ENCODE measurements at places on chromosomes 4 and X.

DNA sequence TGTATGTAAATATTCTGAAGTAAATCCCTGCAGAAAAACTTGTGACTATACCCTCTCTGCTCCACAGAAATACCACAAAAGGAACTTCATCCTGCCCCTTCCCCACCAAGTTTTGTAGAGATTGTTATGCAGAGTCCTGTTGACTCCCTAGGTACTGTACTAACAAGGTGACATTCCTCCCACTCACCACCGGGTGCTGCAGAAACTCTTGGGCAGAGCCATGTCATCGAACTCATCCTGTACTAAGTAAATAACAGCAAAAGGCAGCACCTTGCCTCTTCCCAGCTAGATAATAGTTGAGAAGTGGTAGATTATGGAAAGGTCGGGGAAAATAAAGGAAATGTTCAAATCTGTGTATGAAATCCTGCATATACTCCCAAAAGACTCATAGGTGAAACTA, 233.3 kb downstream of the STPG2 start:
- peak; percentile 25 for DNase-seq

GRCh38 chr4:24956763-24957162, 43.9 kb upstream of the CCDC149 start:
- DNase-seq = no peak

GRCh38 chr4:16939178-16939577, 40.7 kb upstream of the LDB2 start:
- DNase-seq = no peak

DNA sequence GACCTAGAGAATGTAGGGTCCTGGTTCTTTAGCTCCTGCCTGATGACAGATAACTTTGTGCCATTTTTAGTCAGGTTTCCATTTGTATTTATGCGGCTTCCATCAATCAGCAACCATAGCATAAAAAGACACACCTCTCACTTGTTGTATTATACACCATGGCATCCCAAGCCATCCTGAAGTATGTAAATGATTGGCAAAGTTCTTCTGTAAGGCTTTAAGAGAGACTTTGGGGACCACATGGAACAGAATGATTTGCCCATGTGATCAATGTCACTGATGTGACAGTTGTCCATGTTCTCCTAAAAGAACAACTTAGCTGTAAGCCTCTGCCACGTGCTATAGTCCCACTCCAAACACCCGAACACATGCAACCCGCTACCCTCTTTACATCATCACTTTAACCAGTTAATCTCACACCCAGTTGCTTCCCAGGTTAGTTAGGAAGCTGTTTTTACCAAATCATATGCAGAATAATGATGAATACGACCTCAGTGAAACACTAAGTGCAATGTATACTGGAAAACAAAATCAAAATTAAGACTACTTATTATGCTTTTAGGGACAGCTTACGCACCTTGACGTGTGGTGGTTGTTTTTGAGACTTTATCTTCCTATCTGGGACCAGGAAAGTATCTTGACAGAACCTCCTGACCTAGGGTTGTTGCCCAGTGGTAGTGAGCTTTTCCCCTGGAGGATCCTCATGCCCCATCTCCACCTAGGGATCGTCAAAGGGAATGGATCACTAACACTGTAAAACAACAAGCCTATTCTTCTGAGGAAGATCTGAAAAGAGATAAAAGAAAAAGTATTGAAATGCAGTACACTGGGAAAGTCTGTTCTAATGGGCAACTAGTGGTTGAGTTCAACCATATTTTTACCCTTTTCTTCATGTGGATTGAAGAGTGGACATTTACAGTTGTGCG, 267.8 kb downstream of the CHIC1 start:
- DNase-seq = no peak

GRCh38 chrX:21408307-21408706, 34.1 kb downstream of the CNKSR2 start:
- DNase-seq = no peak

GRCh38 chr4:3730422-3731190, 35.6 kb upstream of the ADRA2C start:
- DNase-seq = no peak

DNA sequence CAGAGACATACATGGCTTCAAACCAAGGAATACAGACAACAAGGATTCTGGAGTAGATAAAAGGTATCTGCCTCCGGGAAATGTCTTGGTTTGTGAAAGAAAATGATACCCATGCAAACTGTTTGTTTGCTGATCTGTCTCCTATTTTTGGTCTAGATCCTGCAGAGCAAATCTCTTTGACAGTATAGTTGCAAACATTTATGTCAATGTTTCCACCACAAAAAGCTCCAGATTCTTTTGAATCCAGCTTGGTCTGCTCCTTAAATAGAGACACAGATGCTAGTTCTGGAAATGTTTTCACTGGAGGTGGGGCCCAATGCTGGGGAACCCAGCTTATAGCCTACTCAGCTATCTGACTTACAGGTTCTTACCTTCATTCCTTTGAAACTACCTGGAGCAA, 119.7 kb downstream of the ATG4A start:
- no peak for DNase-seq

GRCh38 chrX:153522259-153522658, 4.8 kb downstream of the ATP2B3 start:
- DNase-seq = no peak

DNA sequence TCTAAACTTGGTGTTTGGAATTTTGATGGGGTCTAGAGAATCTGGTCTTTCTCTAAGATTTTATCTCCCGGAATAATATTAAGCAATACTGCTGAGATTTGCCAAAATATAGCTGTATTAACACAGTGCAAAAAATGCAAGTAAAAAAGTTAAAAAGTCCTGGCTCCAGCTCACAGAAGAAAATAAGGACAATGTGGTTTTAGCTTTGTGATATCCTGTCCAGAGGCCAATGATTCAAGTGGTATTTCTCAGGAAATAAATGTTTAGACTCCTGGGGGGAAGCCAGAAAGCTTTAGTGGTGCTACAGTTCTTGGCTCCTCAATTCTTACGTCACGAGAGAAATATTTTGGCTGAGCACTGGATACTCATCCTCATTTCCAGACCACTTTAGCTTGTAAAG, 40.9 kb upstream of the IL13RA2 start:
- peak; percentile 3 for DNase-seq

DNA sequence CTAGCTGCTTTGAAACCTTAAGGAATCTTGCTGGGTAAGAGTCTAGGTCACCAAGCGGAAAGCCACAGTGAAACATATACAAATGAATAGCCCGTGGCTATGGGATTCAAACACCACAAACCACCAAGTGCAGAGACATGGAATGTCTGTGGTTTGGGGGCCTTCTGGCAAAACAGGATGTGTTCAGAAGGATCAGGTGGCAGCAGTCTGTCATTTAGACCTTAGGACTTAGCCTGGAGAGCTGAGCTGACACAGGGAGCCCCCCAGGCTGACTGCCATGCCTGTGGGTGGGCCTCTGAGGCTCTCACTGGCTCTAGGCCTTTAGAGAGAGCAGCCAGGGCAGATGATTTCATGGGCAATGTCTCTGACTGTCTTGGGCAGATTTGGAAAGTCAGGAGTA, 225.6 kb downstream of the FBXW7 start:
- no peak for DNase-seq

- no peak for DNase-seq
These were observed 210.9 kb downstream of the GRID2 start for GRCh38 chr4:92514627-92515026.

GRCh38 chr4:155161357-155161756, 47.1 kb upstream of the NPY2R start:
- DNase-seq = no peak

DNA sequence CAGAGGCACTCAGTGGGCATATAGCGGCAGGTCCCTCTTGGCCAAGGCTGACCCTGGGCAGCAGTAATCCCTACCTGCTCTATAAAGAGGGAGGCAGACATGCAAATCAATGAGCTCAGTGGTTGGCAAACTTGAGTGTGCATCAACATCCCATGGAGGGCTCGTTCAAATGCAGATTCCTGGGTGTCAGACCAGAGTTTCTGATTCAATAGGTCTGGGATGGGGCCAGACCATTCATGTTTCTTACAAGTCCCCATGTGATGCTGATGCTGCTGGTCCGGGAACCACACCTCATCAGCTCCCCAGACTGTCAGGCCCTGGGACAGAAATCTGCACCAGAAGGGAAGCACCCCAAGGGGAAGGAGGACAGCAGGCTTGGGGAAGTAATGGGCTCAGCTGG, 38.9 kb upstream of the HMGB3 start:
- no peak for DNase-seq

DNA sequence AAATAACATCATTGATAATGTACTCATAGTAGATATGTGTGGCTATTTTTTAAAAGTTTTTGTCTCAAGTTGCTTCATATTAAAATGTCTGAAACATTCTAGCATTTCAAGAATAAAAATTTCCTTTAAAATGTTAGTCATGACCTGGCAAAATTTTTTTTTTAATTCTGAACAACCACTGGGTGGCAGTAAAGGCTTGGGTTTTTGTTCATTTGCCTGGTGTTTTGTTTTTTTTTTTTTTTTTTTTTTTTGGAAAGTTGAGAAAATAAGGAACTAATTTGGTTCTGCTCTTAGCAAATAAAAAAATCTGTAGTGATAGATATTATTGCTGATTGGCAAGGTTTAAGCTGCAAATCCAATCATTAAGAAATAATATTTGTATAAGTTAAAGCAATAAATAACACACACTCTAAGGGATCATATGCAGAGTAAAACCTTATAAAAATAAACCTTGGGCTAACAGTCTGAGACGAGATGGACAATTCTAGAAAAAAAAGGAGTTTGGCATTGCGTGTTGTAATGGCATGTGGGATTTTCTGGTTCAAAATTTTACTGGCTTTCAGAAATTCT, 81.4 kb downstream of the CEP44 start:
- peak; percentile 8 for DNase-seq

- DNase-seq = peak; percentile 48
These were observed 66.4 kb upstream of the HHIP start for GRCh38 chr4:144579411-144580030.

DNA sequence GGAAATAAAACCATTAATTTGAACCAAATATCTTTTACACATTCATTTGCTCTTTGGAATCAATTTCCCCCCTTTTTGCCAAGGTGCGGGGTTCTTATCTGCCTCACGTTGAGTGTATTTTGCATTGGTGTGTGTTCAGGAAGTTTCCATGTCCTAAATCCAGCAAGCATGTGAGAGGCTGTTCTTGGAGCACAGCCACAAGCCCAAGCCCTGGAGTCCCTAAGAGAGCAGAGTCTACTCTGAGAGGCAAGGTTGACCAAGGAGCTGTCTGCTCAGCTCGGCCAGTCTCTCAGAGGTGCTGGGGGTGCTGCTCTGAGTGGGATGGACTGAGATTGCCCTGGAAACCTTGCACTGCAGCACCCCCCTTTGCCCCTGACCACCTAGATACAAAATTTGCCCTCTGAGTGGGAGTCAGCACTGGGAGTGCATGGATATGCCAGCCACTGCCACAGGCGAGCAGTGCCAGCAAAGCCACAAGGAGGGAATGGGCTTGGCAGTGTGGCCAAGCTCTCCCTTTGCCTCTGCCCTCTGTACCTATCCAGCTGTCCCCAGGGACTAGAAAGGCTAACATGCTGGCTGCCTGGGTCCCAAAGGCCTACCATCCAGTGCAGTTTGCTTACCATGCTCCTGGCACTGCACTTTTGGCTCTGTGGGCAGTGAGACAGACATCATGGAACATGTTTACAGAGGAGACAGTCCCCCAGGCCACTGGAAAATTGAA, 20.5 kb upstream of the FAM193A start:
- DNase-seq = no peak

- no peak for DNase-seq
These were observed 348.1 kb downstream of the NR3C2 start for GRCh38 chr4:148094149-148094548.

DNA sequence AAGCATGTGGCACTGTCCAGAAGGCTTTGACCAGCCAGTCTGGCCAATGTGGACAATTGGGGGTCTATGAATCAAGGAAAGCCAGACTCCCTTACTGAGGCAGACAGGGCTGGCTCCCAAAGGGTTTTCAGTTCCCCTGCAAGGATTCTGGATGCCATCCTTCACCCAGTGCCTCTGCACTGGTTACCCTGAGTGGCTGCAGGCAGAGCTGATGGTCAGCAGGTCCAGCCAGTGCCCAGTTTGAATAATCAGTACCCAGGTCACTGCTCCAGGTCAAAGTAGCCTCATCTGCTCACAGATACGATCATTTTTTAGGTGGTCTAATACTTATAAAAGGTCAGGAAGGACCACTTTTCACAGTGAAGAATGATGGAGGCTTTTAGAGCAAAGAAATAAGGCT, 52.2 kb upstream of the MAMLD1 start:
- no peak for DNase-seq

- no peak for DNase-seq
These were observed 687.6 kb downstream of the C4orf33 start for GRCh38 chr4:129783596-129783995.

DNA sequence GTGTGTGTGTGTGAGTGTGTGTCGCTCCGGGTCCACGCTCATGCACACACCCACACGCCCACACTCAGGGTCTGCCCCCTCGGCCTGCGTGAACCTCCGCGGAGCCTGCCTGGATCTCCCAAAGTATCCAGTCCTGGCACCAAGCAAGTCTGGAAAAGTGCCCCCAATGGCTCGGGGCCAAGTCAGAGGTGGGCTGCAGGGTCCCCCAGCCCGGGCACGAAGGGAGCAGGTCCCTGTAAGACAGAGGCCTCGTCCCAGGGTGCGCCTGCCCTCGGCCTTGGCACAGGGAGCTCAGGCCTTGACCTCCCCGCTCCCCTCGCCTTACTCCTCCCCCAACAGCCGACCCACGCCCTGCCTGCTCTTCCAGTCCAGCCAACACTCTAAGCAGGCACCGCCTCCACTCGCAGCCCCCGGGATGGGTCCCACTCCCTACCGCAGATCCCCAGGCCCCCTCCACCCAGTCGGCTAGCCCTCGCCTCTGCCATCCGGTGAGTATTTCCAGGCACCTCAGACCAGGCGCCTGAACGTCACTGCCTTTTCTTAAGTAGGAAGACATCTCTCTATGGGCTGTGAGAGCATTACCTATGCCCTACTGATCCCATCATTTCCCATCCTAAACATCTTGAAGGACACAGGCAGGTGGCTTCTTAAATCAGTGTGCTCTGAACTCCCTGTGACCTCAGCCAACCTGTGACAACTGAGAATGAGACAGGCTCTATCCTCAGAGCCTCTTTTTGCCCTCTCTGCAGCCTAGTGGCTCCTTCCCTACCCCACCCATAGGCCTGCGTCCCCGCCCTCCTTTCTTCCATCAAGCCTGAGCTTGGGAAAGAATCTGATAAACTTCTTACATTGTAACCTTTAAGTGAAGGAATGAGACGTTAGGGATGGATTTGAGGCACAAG, 704 bp downstream of the FAM114A1 start:
- DNase-seq = no peak

DNA sequence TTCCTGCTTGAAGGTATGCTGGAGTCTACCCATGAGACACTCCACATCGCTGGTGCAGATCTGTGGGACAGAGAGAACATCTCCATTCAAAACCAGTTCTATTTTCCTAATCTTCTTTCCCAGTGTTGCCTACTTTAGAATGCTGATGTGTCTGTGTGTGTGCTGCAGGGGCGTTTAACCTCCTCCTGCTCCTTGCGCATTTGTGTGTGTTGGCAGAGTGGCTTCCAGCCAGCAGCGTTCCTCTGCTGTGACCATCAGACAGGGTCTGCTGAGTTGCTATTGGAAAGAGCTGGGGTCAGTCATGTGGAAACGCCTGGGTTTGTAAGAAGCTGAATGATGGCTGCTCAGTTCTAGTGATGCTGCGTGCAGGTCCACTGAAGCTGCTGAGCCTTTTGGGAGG, 223.6 kb downstream of the RBMX2 start:
- DNase-seq = no peak

GRCh38 chrX:132877954-132878536, 80.4 kb downstream of the HS6ST2 start:
- DNase-seq = no peak

All from RWPE1 (cell line).